ENCODE measurements at places on chromosomes 6 and 20.

GRCh38 chr20:11808841-11809240 lies 108.9 kb upstream of the BTBD3 start:
- DNase-seq = no peak

DNA sequence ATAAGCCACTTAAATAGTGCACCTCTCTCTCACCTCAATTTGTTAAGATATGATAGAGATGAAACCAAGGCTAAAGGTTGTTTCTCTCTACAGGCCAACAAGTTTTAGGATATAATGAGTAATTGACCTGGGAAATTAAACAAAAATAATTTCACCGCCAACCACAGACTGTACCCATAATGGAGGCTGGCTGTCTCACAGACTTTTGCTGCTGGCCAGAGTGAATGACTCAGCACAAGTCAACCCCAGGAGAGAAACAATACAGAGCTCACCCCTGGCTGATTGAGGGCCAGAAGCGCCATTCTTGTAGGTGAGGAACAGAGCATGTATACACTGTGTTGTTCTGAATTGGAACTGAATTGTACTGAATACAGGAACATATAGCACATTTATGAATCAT lies 99.9 kb downstream of the CAP2 start:
- DNase-seq = no peak

DNA sequence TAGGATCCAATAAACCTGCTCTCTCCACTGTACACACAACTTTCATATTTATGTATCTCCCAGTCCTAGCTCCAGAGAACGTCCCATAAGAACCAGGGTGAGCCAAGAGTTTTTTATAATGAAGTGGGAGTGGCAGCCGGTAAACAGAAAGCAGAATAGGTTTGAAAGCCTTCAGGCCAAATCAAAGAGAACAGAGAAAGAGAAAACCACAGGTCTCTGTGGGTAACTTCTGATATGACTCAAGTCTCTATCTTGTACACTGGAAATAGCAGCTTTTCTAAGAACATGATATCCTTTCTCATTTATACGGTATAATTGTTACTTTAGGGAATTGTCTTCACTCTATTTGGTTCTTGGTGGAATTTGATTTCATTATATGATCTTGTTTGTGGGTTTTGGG lies 273.6 kb downstream of the PACRG start:
- no peak for DNase-seq

GRCh38 chr6:47446669-47447330 lies 30.8 kb upstream of the CD2AP start:
- DNase-seq = no peak

DNA sequence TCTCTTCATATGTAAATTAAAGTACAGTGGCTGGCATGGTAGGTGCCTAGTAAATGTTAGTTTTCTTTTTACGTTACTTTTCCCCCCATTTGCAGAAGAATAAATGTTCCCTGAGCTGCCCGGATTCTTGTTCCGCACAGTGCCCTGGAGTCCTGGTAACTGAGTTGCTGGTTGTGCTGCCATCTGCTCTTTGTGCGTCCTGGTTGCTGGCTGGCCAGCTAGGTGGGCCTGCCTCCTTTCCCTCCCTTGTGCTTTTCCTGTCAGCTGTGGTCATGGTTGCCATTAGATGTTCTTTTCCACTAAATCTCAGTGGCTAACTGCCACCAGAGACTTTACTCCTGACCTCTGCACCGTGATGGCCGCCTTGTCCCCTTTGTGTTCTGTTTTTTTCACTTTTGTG lies 28.6 kb downstream of the CEP43 start:
- DNase-seq = no peak

GRCh38 chr20:34537651-34538050 lies 20.9 kb upstream of the MAP1LC3A start:
- DNase-seq = no peak

GRCh38 chr6:17059850-17060249 lies 42.0 kb upstream of the STMND1 start:
- no peak for DNase-seq

DNA sequence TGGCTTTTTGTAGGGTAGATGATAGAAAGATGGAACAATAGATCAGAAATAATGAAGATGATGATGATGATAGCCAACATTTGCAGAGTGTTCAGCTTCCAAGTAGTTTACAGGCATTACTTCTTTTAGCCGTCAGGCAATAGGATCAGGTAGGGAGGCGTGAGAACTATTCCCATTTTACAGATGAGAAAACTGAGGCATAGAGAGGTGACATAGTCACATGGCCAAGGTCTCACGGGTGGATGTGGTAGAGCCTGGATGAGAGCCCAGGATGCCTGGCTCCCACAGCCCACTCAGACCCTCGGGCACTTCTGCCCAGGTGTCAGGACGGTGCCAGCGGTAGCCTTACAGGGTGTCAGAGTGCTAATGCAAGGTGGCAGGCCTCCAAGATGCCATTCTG lies 26.0 kb upstream of the TM9SF4 start:
- DNase-seq = no peak

DNA sequence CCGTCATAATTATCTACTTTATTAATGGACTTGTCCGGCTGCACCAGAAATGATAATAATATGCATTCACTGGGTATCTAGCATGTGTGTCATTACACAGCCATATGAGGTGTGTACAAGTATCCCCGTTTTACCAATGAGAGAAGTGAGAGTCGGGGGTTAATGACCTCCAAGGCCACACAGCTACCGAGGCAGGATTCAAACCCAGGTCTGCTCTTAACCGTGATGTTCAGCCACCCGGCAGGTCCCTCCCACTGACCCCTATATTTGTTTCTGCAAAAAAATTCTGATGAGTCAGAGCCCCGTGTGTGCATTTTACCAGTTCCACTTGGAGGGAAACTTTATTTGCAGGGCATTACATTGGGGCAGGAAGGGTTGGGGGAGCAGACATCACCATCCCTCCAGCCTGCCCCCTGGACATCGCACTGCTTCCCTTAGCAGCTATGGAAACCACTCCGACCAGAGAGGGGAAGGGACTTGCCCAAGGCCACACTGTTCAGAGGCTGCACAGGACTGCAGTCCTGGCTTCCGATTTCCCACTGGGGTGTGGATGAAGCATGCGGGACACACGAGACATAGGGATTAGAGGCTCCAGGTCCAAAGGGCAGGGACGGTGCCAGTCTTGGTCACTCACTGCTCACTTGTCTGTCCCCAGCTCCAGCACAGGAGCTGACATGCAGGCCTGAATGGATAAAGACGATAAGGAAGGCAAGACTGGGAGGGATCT lies 10.1 kb upstream of the SRC start:
- DNase-seq = no peak

DNA sequence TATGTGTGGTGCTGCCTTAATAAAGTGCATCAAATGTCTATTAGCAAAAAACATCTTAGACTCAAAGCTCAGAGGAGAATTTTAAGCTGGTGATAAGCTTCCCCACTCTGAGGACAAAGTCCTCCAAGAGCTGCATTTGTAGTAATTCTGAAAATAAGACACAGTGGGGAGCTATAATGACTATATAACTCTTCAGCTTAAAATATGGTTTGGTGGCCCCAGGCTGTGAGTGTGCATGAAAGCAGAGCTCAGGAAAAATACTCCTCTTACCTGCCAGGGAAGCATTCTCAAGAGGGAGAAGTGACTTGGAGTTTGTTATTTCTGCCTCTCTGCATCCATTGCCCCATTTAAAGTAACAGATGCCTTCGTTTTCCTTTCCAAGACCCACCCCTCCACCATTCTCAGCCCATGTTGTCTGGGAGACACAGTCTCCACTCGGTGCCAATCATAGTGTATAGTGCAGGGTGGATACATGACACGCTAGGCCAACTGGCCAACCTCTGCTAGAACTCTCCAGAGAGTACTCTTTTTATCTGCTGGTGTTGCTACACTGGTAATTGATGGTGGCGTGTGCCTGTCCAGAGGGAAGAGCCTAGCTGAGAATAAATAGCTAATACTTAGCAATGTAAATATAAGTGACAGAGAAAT lies 229.2 kb downstream of the PHF3 start:
- DNase-seq = no peak

DNA sequence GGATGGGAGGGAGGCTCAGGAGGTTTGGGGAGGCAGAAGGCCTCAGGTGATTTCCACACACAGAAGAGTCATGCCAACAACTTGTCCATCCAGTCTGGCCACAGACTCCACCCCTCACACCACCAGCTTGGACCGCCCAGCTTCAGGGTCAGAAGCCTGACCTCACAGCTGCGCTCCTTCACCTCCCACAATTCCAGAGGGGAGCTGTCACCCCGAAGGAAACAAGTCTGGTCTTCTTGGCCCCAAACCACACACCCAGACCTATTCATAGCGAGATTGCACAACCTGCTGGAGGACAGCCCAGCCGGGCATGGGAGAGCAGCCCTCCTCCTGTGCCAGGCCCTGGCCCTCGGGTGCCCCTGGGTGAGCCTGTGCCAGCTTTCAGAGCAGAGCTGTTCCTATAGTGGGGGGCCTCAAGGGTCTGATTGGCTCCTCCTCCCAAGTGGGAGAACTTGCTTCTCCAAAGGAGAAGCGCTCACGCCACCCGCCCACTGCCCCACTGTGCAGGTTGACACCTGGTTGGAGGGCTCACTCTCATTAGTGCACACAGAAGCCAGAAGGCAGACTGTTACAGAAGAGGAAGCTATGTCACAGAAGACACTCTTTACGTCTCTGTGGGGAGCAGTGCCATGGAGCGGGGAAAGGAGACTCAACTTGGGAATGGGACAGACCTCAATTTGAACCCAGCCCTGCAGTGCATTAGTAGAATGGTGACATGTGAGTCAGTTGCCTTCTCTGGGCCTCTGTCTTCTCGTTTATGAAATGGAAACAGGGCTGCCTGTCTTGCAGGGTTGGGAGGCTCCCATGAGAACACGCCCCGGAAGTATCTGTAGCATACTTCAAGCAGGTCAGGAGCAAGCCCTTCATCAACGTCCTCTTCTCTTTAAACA lies 128.8 kb downstream of the FOXO3 start:
- DNase-seq = peak; percentile 77

GRCh38 chr6:133108419-133108818 lies 132.7 kb upstream of the EYA4 start:
- DNase-seq = no peak

DNA sequence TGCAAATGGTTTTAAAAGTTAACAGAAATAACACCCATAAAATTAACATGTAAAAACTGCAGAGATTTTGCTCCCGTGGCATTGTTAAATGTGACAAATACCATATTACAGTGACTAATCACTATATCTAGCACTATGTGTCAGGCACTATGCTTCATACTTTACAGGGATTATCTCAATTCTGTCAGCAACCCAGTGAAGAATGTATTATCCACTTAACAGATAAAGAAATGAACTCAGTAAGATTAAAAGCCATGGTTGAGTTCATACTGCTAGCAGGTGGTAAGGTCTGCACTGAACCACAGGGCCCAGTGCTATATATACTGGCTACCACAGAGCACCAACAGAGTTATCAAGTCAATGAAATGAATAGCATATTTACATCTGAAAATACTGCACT lies 65.4 kb downstream of the RWDD2A start:
- DNase-seq = no peak

- DNase-seq = no peak
Observed at GRCh38 chr6:142167071-142167470, 20.0 kb downstream of the VTA1 start.

DNA sequence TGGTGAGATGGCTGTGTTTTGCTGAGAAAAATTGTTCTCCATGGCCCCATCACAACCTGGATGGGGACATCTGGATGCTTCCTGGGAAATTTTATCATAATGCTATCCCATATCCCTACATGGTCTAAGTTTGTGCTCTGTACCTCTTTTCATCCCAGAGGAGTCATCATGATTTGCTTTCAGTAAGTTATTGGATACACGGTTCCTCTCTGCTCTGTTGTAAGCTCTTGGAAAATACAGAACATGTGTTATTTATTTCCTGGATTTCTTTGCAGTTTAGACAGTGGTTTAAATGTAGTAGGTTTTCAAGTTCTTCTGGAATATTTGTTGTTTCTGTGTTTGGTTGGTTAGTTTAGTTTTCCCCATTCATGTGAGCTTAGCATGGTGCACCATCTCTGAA lies 129.2 kb upstream of the ECI2 start:
- DNase-seq = no peak

DNA sequence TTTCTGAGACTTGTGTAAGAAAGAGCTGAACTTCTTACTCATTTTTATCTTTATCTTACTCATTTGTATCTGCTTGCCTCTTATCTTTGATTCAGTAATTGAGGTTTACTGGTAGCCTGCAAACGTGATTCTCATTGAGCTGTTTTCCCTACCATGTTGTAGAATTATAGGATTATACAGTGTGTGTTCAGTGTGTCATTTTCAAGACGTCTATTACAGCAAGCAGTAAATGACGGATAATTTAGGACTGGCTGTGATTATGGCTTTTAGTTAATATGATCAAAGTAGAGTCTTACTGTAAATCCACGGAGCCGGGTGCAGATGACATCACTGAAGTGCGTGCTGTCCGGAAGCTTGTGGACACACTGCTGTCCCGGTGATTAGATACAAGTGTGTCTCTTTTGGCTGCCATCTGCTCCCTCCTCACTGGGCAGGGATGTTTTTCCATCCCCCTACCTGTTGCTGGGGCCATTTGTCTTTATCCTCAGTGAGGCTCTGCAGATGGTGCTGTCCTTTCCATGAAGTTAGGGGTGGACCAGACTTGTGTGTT lies 6.0 kb downstream of the NELFCD start:
- DNase-seq = no peak

- DNase-seq = no peak
Observed at GRCh38 chr6:74409447-74409846, 713.4 kb downstream of the CD109 start.

- no peak for DNase-seq
Observed at GRCh38 chr20:63080411-63080810, 73.6 kb upstream of the BHLHE23 start.

- DNase-seq = no peak
Observed at GRCh38 chr20:57388953-57389694, 2.1 kb upstream of the RBM38 start.

DNA sequence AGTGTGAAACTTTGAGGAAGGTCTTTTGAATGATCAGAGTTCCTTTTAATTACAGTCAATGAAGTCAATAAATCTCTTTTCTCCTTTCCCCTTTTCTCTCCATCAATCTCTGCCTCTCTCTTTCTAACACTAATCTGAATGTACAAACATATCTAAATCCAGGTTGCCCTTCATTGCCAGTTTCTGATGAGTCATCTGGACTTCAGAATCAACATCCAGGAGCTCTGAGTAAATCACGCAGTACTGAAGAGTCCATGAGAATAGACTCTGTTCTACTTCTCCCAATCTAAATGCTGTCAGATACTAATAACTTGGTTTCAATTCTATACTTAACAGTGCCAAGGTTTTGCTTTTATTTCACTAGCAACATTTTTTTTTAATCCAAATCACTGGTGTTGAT lies 238.7 kb upstream of the THEMIS start:
- DNase-seq = no peak

- DNase-seq = no peak
Observed at GRCh38 chr20:53492212-53492611, 101.4 kb downstream of the ZNF217 start.

DNA sequence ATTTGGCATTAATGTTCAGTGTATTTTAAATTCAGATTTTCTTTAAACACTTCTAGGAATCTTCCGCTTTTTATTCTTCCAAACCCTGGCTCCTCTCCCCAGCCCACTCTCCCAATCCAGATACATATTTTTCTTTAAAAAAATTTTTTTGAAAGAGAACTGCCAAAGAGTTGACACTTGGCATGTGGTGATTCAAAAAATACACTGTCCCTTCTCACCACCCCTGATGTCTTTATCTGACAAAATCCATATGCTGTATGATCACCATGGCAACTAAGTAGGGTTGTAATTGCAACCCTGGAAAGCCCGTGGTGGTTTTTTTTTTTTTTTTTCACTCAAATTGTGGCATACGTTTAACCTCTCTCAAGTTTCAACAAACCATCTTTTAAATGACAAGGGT lies 355.8 kb upstream of the SASH1 start:
- no peak for DNase-seq

All from thoracic aorta (tissue), 2 donors.